ENCODE measurements at places on chromosomes 6 and 20.

GRCh38 chr6:46116289-46116688, 13.5 kb upstream of the ENPP4 start:
- DNase-seq = no peak

GRCh38 chr20:8948442-8949020, 120.4 kb upstream of the PLCB4 start:
- no peak for DNase-seq

DNA sequence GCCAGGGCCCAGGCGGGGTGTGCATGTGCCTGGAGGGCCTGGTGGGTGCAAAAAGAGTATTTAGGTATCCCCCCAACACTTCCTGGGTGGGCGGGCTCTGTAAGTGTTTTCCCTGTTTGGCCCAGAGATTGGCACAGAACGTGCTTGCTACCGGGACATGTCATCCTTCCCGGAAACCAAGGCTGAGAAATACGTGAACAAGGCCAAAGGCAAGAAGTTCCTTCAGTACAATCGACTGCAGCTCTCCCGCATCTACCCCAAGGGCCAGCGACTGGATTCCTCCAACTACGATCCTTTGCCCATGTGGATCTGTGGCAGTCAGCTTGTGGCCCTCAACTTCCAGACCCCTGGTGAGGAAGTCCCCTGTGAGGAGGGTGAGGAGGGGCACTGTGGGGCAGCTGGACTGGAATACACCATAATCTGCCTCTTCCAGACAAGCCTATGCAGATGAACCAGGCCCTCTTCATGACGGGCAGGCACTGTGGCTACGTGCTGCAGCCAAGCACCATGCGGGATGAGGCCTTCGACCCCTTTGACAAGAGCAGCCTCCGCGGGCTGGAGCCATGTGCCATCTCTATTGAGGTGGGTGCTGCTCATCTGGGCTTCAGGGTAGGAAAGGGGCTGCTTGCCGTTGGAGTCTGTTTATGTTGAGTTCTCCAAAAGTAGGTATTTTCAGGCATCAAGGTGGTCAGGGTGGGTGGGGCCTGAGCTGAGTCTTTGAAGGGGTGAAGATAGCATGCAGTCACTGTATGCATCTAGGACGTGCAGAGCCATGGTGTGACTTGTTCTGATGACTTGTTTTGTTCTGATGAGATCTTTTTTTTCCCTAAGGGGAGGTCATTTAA, 35.2 kb downstream of the PLCG1 start:
- DNase-seq = no peak

DNA sequence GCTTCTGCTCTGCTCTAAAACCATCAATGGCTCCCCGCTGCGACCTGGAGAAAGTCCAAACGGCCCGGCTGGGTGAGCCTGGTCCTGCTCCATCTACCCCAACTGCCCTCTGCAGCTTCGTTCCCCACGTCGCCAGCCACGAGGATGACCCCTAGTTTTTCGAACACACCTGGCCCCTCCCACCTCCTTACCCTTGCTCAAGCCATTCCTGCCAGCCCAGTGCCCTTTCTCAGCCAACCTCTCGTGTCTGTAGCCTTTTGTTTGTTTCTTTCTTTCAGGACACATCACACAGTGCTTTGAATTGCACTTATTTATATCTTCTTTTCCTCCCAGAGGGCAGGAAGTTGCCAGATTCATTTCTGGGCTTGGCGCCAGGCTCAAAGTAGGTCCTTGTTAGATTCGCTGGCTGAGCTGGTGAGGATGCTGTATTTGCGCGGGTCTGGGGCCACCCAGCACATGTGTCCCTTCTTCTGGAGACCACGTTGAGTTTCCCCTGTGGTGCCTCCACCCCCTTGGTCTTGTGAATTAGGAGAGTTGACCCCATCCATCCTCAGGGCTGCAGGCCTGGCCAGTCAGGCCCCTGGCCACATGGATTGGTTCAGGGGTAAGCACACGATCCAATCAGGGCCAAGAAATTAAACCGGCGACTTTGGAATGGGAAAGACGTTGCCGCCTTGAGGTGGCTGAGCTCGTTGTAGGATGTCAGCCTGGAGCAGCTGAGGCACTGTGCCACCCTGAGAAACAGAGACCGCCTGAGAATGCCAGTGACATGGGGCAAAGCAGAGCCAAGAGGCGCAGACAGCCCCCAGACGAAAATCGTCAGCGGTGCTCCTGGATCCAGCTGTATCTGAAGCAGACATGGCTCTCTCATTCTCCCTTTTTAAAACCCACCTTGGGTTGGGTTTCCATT, 156.0 kb downstream of the CEBPB start:
- peak; percentile 94 for DNase-seq

- peak; percentile 66 for DNase-seq
Observed at GRCh38 chr6:3356056-3356823, 97.5 kb downstream of the PSMG4 start.

DNA sequence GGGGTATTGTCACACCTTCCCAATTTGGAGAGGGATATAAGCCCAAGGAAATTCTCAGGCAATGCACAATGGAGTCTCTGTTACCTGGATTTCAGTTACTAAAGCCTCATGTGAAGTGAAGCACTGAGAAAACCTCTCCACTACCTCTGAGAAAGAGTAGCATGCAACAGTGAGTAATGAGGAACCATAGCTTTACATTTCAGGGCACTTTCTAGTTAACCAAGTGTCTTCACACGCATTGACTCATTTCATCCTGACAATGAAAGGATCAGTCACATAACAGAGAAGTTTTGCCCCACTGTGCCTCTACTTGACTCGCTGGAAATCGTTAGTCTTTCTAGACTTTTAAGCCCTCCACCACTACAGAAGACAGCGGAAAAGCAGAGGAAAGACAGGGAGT, 86.2 kb upstream of the ARID1B start:
- DNase-seq = no peak

DNA sequence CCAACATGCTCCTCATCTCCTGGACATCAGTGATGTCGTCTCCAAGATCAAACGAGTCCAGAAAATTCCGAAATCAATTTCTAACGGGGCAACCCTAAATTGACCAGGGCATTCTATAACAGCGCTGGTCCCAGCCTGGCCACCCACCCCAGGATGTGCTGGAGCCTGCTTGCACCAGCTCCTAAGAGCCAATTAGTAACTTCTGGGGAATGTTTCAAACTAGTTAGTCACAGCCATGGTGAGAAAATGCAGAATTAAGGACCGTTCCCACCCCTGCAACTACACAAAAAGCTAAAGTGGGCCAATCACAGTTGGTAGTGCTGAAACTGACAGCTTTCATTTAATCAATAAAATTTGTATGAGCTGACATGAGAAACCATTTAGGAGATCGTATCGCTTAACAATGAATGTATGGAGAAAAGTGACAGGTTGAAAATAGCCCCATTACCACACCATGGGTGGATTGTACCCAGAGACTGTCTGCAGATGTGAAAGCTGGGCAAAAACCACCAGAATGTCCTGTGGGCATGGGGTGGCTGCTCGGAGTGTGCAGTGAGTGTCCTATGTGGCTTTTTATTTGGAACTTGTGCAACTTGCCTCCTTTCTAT, 165.7 kb upstream of the AFDN start:
- no peak for DNase-seq

DNA sequence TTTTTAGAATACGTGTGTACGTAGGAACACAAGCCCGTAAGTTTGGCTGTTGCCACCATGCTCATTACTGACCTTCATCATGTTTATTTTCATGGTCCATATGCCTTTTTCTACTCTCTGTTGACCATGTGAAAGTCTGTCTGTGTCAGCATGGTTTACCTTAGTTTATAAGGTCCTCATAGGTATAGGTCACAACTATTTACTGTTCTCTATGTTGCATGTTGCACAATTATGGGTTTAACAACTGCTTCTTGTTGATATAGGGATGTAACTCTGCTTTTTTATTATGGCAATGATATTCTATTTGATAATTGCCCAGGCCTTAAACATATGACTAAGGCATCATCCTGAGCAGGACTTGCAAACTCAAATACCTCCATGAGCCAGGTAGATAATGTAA, 13.4 kb upstream of the RANBP9 start:
- no peak for DNase-seq

Measured in fibroblast of lung (primary cell).